ENCODE measurements at places on chromosomes 6 and 20. TPM values are rescaled to one million over a fixed set of nuclear protein-coding genes. Genes with fewer than 3 reads are reported as not detected.

DNA sequence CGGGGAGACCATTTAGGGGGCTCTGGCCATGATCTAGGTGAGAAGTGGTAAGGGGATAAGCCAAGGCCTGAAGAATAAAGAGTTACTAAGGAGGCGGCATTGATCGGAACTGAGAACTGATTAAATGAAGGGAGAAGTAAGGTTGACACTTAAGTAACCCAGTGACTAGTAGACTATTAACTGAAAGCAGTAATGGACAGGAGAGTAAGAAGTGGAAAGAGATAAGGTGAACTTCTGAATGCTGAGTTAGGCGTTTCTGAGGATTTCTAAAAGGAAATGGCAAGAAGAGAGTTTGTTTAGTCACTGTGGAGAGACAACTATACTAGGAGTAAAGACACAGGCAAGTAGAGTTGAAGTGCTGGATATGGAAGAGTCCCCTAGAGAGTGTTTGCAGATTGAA, 1.9 kb downstream of the ABCF1 start:
- DNase-seq = no peak

- no peak for DNase-seq
Measured at GRCh38 chr6:165616116-165616515, 46.9 kb downstream of the PDE10A start.

DNA sequence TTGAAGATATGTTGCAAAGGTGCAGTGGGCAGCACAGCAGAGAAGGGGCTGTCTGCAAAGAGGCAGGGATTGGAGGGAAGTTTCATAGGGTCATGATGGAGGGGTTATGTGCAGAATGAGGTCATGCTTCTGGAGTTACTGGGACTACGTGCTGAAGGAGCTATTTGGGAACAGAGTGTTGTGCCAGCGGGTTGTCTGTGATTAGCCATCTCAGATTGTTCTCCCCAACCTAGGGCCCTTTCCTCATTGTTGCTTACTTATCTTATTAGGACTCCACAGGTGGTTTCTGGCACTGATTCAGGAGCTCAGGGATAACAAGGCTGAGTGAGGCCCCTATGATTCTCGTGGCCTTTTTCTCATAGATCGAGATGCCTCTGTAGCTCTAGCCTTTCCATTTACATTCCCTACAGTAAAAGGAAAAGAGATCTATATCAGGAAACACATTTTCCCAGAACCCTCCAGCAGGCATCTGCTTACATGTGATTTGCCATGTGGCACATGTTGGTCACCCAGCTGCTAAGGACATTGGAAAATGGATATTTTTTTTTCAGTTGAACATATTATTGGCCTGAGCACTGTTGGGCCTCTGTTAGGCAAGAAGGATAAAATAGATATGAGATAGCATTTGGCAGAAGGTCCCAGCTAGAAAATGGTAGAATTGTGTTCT, 429.6 kb upstream of the PLCB4 start:
- DNase-seq = no peak

- DNase-seq = no peak
Measured at GRCh38 chr20:34967421-34967820, 11.8 kb downstream of the MYH7B start.

DNA sequence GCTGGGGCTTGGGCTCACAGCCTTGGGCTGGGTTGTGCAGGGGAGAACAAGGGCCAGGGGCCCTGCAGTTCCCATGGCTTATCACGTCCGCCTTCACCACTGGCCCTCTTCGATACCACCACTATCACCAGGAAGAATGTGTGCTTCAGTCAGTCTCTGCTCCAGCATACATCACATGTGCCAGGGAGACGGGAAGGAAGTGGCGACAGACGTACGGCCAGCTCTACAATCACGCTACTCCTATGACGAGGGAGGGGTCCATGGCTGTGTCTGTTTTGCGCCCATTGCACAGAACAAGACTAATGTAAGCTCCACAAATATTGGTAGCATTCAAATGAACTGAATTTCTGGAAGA, 72.1 kb downstream of the TRAM2 start:
- DNase-seq = no peak

DNA sequence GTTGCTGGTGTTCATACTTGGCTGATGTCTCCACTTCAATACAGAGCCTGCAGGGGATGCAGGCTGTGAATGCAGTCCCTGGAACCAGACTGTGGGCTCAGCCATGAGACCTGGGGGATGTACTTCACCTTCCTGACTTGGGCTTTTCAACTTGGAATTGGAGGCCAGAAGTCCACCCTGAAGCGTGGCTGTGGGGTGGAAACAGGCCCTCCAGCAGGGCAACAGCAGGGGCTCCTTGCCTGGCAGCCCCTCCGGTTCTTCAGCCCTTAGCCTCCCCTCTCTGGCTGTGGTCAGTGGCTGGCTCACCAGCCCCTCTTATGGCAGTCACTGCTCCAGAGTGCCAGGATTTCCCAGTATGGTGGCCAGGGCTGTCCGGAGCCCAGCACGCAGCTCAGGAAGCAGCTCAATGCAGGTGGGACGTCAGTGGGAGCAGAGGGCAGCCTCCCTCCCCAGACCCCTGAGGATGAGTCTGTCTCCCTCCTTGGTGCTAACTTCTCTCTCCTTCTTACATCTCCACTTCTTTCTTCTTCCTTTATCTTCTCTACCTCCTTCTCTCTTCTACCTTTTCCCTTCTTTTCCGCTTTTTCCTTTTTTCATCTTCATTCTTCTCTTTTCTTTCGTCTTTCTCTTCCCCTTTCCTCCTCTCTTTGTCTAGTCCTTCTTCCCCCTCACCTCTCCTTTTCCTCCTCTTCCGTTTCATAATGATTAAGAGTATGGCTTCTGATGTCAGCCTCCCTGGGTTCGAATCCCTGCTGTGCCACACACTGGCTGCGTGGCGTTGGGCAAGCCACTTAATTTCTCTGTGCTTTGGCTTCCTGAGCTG, 45.3 kb downstream of the SLC52A3 start:
- DNase-seq = no peak

DNA sequence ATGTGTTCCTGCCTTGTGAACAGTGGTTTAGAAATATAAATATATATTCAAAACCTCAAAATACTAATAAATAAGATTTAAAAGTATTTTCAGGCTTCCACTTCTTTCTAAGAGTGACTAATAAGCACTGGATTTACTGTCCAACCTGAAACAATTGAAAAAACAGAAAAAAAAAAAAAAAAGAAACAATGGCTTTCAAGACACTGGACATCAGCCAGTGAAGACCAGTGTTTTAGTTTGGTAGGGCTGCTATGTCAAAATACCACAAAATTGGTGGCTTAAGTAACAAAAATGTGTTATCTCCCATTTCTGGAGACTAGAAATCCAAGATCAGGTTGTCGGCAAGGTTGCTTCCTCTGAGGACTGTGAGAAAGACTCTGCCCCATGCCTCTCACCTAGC, 101.4 kb upstream of the PDE7B start:
- no peak for DNase-seq

The IMPG1 gene
- total RNA-seq = not detected

The OPRL1 gene
- total RNA-seq = 5.0 TPM

- no peak for DNase-seq
Measured at GRCh38 chr6:152372945-152373344, 264.2 kb downstream of the SYNE1 start.

DNA sequence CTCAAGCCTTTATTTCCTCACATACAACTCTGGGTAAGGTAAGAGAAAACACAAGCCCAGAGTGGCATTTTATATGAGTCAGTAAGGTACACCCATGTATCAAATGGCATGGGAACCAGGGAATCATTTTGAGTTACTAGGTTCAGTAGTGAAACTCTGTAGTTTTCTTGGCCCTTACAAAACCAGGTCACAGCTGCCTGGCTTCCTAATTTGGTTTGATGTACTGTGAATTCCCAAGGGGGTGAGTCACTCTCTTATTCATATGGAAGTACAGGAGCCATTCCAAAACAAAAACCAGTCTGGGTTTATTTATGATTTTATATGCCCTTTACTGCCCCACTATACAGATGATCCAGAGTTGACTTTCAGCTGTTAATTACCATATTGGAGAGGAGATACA, 70.7 kb downstream of the PDE7B start:
- DNase-seq = peak; percentile 60

GRCh38 chr6:119586250-119586882, 236.8 kb upstream of the MAN1A1 start:
- no peak for DNase-seq

DNA sequence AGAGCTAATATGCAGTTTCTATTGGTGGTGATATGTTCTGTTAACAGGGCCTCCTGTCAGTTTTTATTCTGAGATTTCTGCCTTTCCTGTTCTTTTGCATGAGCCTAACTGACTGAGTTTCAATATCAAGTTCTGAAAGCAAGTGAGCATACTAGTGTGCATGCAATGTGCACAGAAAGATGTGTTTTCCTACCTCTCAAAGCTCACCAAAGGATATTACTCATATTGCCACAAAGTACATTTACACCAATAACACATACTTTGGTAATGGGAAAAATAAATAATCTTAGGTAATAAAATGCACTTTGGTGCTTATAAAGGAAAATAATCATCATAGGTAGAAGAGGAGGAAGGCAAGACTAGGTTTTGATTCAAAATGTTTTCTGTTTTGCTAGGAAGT, 195.0 kb downstream of the KHDC1L start:
- DNase-seq = no peak

- no peak for DNase-seq
Measured at GRCh38 chr6:168935628-168936010, 318.0 kb downstream of the THBS2 start.

GRCh38 chr6:13425943-13426931, 61.2 kb downstream of the GFOD1 start:
- DNase-seq = peak; percentile 74

- DNase-seq = peak; percentile 36
Measured at GRCh38 chr6:134230087-134230700, 87.7 kb downstream of the SGK1 start.

The SALL4 gene
- total RNA-seq = 55.8 TPM

DNA sequence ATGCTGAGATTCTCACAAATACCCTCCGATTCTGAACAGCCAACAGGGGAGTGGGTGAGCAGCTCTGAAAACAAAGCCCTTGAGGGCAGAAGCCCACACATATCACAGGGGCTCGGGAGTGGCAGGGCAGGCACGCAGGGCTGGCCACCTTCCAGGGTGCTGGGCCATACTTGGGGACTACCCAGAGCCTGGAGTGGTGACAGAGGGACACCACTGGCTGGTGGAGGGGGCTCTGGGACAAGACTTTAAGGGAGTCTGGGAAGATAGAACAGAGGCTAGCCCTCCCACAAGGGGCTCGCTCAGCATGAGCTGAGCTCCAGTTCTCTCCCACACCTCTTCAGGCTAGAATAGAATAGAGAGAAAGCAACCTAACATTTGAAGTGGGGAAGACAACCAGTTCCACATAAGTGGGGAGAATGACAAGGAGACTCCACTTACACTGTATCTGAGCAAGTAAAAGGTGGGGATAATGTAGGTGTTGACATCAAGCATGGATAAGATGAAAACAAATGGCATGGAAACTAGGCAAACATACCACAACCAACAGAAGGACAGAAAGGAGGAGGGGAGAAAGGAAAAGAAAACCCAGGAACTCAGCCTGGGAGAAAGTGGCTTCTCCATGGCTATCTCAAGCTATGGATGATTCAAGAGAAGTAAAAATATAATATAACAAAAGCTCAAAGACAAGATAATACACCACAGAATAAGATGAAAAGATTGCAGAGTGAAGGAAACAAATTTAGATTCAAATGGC, 7.0 kb downstream of the PPIL1 start:
- no peak for DNase-seq

- no peak for DNase-seq
Measured at GRCh38 chr6:70086806-70087205, 216.1 kb downstream of the COL9A1 start.

The TMEM200A gene
- not detected for total RNA-seq

DNA sequence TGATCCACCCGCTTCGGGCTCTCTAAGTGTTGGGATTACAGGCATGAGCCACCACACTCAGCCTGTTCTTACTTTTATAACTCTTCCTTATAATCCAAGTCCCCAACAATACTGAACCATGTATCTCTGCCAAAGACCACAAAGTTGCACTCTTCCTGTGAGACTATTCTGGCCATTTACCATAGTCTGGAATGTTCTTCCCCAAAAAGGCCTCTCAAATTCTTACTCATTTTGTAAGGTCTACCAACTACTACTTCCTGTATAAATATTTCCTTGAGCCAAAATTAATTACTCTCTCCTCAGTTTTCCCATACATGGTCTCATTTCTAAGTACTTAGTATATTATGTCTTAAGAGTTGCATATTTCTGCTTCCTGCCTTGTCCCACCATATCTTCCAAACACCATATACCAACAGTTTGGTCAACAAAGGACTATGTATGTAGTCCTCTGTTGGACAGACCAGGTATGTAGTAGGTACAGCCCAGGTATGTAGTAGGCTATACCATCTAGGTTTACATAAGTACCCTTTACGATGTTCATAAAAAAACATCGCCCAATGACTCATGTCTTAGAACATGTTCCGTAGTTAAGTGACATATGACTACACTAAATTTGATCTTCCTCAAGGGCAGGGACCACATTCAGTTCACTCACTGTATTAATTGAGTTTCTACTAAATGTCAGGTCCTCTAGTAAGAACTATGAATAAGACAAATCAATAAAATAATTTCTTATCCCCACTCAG, 22.0 kb downstream of the RANBP9 start:
- no peak for DNase-seq

The SLC26A8 gene
- total RNA-seq = not detected

The PTGIS gene
- total RNA-seq = 15.3 TPM

- DNase-seq = no peak
Measured at GRCh38 chr6:78947962-78948361, 80.6 kb downstream of the IRAK1BP1 start.

The IL17A gene
- total RNA-seq = not detected

The NEU1 gene
- total RNA-seq = 231 TPM

GRCh38 chr6:130202782-130203181, 20.0 kb downstream of the SAMD3 start:
- peak; percentile 32 for DNase-seq

- DNase-seq = no peak
Measured at GRCh38 chr6:33694977-33695376, 16.5 kb downstream of the UQCC2 start.

The YTHDF1 gene
- total RNA-seq = 27.1 TPM

The SAMD3 gene
- total RNA-seq = not detected

DNA sequence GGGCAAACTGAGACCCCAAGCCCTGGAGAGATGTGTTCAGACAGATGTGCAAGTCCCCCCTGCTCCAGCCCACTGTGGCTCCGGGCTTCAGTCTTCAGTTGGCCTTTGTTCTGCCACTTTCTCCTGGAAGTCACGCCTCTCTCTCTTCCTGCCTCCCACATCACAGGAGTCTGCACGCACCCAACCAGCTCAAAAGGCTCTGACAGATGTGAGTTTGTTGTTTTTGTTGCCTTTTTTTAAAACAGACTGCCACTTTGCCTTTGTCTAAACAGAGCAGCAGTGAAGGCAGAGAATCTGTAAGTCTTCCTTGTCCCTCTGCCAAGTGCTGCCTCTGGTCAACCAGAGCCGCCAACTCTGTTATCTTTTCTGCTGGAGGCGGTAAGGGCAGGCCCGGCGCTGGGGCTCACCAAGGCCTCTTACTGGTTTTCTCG, 149.7 kb downstream of the TFAP2C start:
- DNase-seq = no peak

GRCh38 chr6:37804586-37804985, 14.9 kb upstream of the ZFAND3 start:
- DNase-seq = no peak

GRCh38 chr6:39752835-39753724, 27.9 kb upstream of the KIF6 start:
- DNase-seq = no peak

GRCh38 chr6:161459008-161459615, 185.3 kb upstream of the AGPAT4 start:
- DNase-seq = no peak

The SPAG4 gene
- total RNA-seq = 12.7 TPM

GRCh38 chr6:31727034-31727716, 1.9 kb downstream of the DDAH2 start:
- no peak for DNase-seq

GRCh38 chr6:105744815-105745214, 341.3 kb upstream of the PRDM1 start:
- no peak for DNase-seq
